ENCODE measurements at places on chromosomes 3 and 15. TPM values are rescaled to one million over a fixed set of nuclear protein-coding genes. Genes with fewer than 3 reads are reported as not detected.
A peak's percentile ranks its signal among the peaks of the same experiment; 100 is the strongest.

- no peak for DNase-seq
These were observed 108.2 kb downstream of the THRB start for GRCh38 chr3:24386458-24386857.

Gene CLEC3B
- total RNA-seq: not detected

DNA sequence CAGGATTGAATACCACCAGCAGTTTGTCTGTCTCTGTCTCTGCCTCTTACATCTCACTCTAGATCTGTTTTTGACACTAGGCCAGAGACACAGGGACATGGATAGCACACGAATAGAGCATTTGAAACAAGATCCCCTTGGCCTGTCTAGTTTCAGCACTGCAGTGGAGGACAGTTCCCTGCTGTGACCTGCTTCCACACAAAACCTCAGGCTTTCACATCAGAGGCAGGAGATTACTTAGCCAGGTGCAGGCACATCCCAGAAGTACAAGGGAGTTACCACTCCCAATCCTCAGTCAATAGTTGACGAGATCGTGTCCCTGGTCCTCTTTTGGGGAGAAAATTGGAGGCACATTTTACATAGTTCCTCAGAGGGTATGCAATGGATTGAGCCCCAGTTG lies 34.0 kb upstream of the CCK start:
- peak; percentile 8 for DNase-seq

GRCh38 chr3:102018551-102018950 lies 169.2 kb downstream of the NFKBIZ start:
- no peak for DNase-seq

Gene FNDC3B
- 34.4 TPM for total RNA-seq

DNA sequence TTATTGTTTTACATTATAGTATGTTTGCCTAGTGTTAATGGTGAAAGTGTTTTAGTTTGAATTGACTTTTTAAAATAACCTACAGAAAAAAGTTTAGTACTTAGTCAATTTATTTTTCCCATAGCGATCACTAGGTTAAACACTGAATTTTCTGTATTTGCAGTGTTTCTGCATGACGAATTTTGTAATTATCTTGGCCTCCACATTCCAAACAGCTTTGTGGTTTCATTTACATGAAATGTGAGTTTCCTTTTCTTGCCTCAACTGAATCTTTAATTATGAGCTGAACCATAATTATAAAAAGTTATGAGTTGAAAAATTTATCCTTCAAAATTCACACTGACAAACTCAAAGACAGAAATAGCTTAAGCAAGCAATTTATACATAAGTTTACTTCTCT lies 235.5 kb downstream of the CTNNB1 start:
- DNase-seq: no peak

DNA sequence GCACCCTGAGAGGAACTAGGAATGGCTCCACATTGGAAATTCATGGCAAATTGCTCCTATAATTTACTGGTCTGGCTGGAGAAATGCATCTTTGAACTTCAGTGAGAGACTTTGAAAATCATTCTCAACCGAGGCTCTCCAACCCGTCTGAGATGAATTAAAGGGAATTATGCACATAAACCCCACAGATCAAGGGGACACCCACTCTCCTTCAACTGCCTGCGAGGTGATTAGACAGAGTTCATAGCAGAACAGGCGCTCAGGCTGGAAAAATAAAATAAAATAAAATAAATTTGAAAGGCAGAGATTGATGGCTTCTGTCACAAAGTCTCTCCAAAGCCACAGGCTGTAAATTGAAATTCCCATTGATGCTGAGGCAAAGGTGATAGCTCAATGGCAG lies 37.7 kb downstream of the MEGF11 start:
- no peak for DNase-seq

DNA sequence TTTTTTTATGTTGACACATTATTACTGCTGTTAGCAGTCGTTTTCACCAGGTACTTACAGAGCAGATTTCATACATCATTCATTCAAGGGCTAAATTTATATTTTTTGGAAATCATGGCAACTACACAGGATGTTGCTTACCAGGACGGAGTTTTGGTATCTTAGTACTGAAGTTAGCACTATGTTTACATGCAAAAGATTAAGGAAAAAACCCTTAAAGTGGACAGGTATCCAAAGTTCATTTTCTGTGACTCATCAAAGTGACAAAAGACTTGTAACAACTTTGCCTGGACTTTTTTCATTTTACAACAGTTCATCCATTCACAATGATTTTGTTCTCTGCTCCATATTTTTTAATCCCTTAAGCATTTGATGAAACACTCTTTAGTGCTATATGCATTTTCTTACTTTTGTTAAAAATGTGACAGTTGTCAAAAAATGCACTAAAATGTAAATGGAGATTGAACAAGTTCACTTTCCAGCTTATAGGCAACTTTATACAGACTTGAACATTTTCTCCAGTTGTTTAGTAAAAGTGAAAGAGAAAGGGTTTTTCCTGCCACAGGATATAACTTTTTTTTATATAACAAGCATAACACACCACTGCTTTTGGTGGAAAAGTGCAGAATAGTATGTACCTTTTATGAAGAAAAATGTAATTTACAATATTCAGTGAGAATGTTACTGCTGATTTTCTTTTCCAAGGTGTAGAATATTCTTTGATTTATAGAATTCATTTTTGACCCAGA lies 104.1 kb downstream of the STT3B start:
- no peak for DNase-seq
